ENCODE measurements at places on chromosomes 7 and 10. TPM values are rescaled to one million over a fixed set of nuclear protein-coding genes. Genes with fewer than 3 reads are reported as not detected.

Gene TBX20
- total RNA-seq: not detected

DNA sequence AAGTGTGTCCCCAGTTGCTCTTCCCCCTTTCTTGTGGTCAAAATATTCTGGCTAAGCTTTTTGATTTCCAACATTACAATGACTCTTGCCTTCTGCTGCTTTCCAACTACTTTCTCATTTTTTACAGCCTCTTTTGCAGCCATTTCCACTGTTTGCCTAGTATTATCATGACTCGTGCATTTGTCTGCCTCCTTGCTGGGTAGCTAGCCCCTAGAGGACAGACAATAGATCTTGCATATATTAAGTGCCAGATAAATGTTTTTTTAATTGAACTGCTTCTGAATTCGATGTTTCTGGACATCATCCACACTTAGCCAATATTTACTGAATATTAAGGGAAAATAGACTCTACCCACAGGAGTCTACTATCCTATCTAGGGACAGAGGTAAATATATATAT, 124.5 kb downstream of the POU6F2 start:
- DNase-seq: no peak

GRCh38 chr7:135425036-135425435, 84.9 kb downstream of the CNOT4 start:
- DNase-seq: no peak

DNA sequence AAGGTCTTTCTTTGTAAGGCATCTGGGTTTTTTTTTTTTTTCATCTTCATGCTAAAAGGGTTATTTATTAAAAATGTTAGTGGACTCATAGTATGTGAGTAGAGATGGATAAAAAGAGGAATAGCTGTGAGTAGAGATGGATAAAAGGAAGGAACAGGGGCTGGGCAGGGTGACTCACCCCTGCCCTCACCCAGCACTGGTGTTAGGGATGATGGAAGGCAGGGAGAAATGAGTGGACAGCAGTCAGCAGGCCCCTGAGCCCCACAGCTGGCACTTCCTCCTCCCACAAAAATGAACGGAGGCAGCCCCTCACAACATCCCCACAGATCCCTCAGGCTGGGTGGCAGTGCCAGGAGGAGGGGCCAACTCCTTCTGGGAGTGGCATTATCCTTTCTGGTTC, 39.3 kb downstream of the ANTXRL start:
- no peak for DNase-seq

- DNase-seq: no peak
Measured at GRCh38 chr7:21757537-21758282, 188.0 kb downstream of the CDCA7L start.

Gene ZNF37A
- 2.8 TPM for total RNA-seq

DNA sequence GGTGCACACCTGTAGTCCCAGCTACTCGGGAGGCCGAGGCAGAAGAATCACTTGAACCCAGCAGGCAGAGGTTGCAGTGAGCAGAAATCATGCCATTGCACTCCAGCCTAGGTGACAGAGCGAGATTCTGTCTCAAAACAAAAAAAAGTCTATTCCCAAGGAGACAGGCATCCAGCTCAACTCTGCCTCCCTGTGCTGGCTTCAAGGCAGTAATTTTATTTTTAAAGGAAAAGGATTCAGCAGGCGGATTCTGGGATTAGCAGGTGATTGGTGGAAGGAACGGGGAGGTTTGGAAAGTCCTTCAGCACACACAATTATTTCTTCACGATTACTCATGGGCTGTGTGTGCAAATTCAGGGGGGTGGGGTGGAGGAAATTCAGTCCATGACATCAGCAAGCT, 242.9 kb downstream of the PAXIP1 start:
- no peak for DNase-seq

Data from ascending aorta (tissue), 2 donors.